ENCODE measurements at places on chromosomes 16 and 17.

DNA sequence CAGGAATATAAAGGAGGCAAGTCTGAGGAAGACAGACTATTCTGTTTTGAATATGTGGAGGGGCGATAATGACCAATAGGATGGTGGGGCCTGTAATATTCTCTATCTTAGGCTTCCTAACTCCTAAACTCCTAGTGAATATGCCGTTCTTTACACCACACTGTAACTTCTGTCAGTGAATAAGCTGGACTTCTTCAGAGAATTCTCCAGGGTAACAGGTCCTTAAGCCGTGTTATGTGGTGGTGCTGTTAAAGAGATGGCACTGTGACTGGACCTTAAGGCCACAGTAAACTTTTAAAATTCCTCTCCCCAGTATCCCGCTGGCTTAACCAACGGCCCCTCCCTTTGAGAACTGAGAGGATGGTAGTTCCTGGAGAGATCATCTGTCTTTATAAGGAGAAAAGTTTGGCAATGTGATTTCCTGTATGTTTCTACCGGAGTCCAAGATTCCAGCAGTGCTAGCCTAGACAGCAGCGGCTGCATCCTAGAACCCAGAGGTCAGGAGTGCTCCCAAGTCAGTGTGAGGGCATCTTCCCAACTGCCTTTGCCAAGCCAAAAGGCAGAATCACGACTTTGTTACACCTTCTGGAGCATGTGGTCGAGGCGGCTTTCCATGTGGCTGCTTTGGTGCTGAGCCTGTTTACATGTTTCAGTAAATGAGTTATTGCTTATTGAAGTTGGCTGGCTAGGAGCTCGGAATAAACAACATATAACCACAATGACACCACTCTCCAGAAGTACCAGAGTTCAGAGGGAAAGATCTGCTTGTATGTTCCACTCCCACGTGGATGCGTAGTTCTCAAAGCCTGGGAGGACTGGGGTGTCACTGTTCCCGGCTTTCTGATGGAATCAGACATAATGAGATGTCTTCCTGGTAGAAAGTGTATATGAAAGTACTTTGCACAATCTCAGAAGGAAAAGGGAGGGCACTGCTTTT is 41.0 kb downstream of the TUBD1 start:
- DNase-seq = peak; percentile 87

GRCh38 chr16:66524601-66525164 is 25.2 kb downstream of the TK2 start:
- DNase-seq = no peak

DNA sequence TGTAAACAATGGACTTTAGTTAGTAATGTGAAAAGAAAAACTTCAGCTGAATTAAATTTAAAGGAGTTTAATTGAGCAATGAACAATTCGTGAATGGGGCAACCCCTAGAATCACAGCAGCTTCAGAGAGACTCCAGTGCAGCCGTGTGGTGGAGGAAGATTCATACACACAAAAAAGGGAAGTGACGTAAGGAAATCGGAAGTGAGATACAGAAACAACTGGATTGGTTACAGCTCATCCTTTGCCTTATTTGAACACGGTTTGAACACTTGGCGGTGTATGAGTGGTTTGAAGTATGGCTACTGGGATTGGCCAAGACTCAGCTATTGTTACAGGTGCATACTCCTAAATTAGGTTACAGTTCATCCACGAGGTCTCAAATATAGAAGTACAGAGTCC is 460.4 kb upstream of the ASIC2 start:
- DNase-seq = no peak

- DNase-seq = peak; percentile 73
These were observed 13.7 kb downstream of the SHCBP1 start for GRCh38 chr16:46607529-46607928.

- no peak for DNase-seq
These were observed 327.9 kb downstream of the HS3ST4 start for GRCh38 chr16:26019381-26020242.

DNA sequence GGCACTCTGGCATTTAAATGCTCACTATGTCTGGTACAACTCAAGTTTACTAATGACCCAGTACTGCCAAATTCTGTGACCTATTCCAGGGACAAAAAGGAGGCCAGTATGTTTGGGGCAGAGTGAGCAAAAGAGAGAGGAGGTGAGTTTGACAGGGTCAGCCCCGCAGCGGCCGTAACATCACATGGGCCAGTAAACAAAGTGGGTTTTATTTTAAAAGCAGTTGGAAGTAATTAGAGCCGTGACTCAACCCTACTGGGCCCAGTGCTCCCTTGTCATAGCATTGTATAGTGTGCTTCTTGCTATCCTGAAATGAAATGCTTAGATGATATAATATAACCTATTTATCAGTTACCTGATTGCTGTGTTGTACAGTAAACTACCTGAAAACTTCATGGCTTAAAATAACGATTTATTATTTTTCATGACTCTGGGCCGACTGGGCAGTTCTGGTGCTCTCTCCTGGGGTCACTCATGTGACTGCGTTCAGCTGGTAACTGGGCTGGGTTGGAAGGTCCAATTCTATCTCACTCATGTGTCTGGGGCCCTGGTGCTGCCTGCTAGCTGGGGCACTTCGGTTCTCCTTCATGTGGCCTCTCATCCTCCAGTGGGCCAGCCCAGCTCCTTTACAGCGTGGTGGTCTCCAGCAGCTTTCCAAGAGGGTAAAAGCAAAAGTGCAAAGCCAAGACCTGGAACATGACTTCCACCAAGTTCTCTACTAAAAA is 27.4 kb downstream of the IQCK start:
- DNase-seq = no peak

Data from renal cortical epithelial cell (primary cell).